Astrocyte (in vitro differentiated cells and primary cell): ENCODE measurements at places on chromosomes 6 and 20. TPM values are rescaled to one million over a fixed set of nuclear protein-coding genes. Genes with fewer than 3 reads are reported as not detected.

The NFATC2 gene
- total RNA-seq: 3.9 and 4.1 TPM in 2 replicates

The CDH4 gene
- 3.2 and 3.5 TPM in 2 replicates for total RNA-seq

GRCh38 chr20:32116079-32116521 lies 6.6 kb downstream of the TM9SF4 start:
- DNase-seq: no peak

The NMBR gene
- total RNA-seq: not detected in 2 replicates

DNA sequence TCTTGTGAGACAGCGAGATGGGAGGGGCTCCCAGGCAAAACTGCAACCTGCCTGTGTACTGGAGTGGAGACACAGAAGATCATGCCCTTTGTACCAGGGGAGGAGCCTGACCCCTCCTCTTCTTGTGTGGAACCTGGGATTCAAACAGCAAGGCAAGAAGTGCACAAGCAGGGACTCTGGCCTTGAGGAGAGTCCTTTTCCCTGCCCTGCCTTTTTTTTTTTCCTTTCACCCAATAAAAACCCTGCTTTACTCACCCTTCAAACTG lies 251.8 kb upstream of the OPRM1 start:
- no peak for DNase-seq
